Thymus (tissue), 14 donors: ENCODE measurements at places on chromosomes 16 and 17.

- peak overlapping the region; percentile 37 for H3K27ac ChIP-seq
- no peaks in the 10 kb centered on the region for H3K27me3 ChIP-seq
- no peak for DNase-seq
- H3K36me3 ChIP-seq: no peaks in the 10 kb centered on the region
- peaks cover 34% of the 10 kb centered on the region for H3K4me1 ChIP-seq
Observed at GRCh38 chr16:73037331-73037745, 10.6 kb downstream of the ZFHX3 start.

DNA sequence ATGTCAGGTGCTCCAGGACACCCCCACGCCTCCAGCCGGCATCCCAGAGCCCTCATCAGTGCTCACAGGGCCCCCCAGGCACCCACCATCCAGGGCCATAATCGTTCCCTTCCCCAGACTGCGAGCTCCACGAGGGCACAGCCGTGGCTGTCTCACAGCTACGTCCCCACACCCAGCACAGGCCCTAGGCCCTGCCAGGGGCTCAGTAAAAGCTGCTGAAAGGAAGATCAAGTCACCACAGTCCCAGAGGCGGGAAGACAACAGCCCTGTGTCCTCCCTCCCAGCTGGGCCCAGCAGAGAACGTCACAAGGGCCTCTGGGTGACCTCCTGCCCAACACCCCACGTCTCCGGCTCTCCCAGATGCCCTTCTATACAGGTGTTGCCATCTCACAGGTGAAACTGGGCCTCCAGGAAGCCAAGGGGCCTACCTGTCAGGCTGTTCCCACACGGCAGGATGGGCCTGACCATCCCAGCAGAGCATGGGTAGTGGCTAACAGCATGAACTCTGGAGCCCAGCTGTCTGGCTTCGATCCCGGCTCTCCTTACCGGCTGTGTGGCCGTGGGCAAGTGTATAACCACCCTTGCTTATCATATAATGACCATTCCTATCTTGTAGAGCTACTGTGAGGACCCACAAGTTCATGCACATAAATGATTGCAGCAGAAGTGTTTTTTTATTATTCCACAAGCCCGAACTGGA is 17.9 kb downstream of the ARL2BP start:
- H3K4me3 ChIP-seq: no peak overlapping the region
- no peaks in the 10 kb centered on the region for H3K27me3 ChIP-seq
- no peak overlapping the region for H3K27ac ChIP-seq
- peaks cover 27% of the 10 kb centered on the region for H3K4me1 ChIP-seq
- H3K36me3 ChIP-seq: no peaks in the 10 kb centered on the region

- no peaks in the 10 kb centered on the region for H3K4me1 ChIP-seq
- H3K4me3 ChIP-seq: no peak overlapping the region
- no peaks in the 10 kb centered on the region for H3K27me3 ChIP-seq
- DNase-seq: no peak
- H3K36me3 ChIP-seq: no peaks in the 10 kb centered on the region
- H3K27ac ChIP-seq: no peak overlapping the region
Observed at GRCh38 chr16:84794186-84794585, 25.6 kb upstream of the CRISPLD2 start.

DNA sequence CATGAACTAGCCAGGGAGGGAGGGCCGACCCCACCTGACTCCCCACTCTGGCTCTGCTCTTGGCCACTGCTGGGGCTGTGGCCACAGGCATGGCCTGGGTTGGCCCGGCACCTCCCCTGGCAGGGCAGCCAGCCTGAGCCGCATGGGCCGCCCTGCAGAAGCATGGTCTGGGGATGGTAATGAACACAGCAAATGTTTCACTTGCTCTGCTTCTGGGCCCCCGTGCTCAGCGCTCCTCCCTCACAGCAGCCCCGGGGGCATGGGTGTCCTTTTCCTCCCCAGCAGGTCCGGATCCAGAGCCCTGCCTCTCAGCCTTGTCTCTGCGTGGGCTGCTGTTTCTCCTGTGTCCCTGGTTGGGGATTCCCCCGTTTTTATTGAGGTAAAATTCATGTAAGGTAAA is 30.9 kb upstream of the KCNJ12 start:
- no peak overlapping the region for H3K4me3 ChIP-seq
- no peaks in the 10 kb centered on the region for H3K27me3 ChIP-seq
- no peaks in the 10 kb centered on the region for H3K36me3 ChIP-seq
- DNase-seq: no peak
- H3K27ac ChIP-seq: no peak overlapping the region

GRCh38 chr17:11805138-11805537 is 192.1 kb downstream of the ZNF18 start:
- H3K36me3 ChIP-seq: no peaks in the 10 kb centered on the region
- no peak for DNase-seq
- no peak overlapping the region for H3K27ac ChIP-seq

DNA sequence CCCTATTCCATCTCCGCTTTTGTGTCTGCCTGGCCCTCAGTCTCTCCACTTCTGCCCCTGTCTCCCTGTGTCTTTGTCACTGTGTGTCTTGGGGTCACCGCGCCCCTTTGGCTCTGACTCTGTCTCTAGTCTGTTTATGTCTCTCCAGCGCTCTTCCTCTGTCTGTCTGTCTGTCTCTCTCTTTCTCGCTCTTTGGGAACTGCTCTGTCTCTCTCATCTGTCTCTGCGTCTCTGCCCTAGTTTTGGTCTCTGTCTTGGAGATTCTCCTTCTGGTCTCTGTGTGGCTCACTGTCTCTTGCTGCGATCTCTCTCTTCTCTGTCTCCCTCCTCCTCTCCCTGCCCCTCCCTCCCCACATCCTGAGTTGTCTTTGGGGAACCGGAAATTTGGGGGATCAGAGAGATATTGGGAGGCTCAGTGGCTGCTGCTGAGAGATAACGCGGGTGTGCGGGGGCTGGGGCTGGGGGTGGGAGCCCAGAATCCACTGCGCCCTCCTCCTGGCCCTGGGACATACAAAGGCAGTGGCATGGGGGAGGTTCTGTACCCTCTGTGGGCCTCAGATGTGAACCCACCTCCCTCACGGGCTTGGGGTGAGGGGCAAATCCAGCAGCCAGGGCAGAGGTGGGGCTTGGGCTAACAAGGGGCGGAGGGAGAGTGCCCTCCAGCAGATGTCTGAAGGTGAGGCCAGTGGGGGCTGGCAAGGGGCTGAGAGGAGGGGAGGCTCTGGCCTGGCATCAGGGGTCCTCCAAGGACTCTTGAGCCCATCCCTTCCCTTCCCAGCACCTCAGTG is 24.4 kb downstream of the LAT start:
- H3K4me3 ChIP-seq: no peak overlapping the region
- H3K4me1 ChIP-seq: peaks cover 42% of the 10 kb centered on the region
- H3K27ac ChIP-seq: peak overlapping the region; percentile 93
- no peaks in the 10 kb centered on the region for H3K27me3 ChIP-seq
- no peaks in the 10 kb centered on the region for H3K36me3 ChIP-seq
- DNase-seq: no peak

DNA sequence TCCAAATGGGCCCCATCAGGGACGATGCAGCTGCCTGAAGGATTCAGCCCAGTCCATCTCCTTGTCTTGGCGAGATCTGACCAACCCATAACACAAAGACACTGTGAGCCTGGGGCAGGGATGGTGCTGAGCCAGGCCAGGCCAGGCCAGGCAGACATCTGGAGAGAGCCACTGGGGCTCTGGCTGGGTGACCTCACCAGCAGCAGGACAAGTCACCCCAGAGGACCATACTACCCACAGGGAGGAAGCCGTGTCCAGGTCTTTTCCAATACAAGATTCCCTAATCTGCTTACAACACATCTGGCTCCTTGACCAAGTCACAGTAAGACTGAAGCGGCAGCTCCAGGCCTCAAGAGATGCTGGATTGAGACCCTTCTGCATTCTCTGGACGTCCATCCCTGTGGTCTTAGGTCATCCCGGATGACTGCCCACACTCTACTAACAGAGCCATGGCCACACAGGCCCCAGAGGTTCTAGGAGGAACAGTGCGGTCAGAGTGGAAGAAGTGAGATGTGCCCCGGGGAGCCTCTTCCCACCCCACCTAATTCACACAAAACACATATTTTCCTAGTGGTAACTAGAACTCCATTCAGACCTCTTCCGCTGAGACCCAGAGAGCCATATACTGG is 81.8 kb upstream of the RCVRN start:
- no peak overlapping the region for H3K27ac ChIP-seq
- no peak overlapping the region for H3K4me3 ChIP-seq
- H3K36me3 ChIP-seq: no peaks in the 10 kb centered on the region
- H3K27me3 ChIP-seq: no peaks in the 10 kb centered on the region
- no peak for DNase-seq
- H3K4me1 ChIP-seq: no peaks in the 10 kb centered on the region

GRCh38 chr17:7737601-7738000 is 20.1 kb downstream of the DNAH2 start:
- no peaks in the 10 kb centered on the region for H3K27me3 ChIP-seq
- H3K4me3 ChIP-seq: no peak overlapping the region
- no peak for DNase-seq
- H3K36me3 ChIP-seq: no peaks in the 10 kb centered on the region
- H3K27ac ChIP-seq: no peak overlapping the region
- no peaks in the 10 kb centered on the region for H3K4me1 ChIP-seq

DNA sequence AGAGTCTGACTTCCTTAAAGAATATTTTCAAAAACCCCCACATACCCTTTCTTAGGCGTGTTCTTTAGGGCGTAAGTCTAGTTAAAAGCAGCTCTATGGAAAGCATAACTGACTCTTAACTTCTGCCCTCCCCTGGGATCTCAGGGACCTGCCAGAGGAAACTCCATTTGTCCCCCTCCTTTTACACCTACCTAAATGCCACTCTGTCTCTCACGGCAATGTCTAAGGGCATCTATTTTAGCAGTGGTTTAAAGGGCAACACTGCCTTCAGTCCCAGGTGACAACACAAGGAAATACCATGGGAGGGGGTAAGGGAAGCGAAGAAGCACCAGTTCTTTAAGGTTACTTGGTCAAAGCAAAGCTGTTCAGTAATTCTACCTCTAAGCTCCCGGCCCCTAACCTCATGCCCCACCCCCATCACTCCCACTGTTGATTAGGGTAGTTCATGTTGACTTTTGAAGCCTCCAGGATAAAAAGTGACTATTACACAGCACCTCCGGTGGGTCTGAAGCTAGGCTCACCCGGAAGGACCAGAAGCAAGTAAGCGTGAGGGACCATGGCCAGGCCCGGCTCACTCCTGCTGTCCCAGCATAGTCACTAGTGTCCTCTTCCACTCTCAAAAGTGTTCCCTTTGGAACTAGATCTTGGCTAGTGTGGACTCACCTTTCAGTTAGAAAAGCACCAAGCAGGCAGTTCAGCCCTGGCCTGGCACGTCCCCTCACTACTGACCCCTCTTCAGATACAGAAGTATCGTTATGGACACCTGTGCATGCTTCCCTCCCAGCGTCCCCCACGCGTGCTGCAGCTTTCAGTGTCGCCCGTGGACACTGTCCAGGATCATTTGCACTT is 47.1 kb downstream of the CYTH1 start:
- H3K4me3 ChIP-seq: peak overlapping the region; percentile 61
- peak overlapping the region; percentile 77 for H3K27ac ChIP-seq
- DNase-seq: no peak
- peaks cover 51% of the 10 kb centered on the region for H3K4me1 ChIP-seq

- H3K36me3 ChIP-seq: no peaks in the 10 kb centered on the region
- no peaks in the 10 kb centered on the region for H3K27me3 ChIP-seq
- no peaks in the 10 kb centered on the region for H3K4me1 ChIP-seq
- no peak overlapping the region for H3K4me3 ChIP-seq
Observed at GRCh38 chr16:84463221-84463620, 41.2 kb downstream of the MEAK7 start.

DNA sequence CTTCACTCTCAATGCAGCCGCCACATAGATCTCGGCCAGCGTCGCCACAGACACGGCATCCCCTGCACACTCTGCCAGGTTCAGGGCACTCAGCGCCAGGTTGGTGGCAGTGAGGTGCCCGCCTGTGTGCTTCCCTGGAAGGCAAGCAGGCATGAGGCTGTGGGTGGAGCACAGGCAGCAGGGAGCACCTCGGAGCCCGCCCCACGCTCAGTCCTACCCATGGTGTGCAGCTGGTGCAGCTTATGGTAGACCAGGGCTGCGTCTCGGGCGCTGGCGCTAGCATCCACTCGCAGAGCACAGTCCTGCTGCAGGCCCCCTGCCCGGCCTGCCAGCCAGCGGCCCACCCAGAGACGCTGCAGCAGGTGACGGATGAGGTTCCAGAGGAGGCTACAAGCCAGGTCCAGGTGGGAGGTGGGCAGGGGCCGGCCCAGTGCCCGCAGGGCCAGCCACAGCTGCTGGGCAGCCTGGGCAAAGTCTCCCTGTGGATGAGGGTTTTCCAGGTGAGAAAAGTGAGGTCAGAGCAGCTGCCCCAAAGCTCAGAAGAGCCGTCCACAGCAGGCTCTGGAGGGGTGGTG is 20.5 kb downstream of the SREBF1 start:
- H3K27me3 ChIP-seq: no peaks in the 10 kb centered on the region
- peaks cover 90% of the 10 kb centered on the region for H3K36me3 ChIP-seq
- no peak overlapping the region for H3K27ac ChIP-seq

DNA sequence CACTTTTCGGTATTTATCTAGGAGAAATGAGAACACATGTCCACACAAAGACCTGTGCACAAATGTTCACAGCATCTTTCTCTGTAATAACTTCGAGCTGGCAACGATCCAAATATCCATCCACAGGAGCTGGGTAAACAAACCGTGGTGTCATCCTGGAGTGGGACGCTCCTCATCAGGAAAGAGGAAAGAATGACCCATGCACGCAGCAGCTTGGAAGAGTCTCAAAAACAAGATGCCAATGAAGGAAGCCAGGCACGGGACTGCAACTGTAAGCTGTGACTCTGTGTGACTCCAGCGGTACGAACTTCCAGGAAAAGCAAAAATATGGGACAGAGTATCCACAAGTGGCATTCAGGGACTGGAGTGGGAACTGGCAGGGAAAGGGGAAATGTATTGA is 36.7 kb upstream of the CIBAR2 start:
- H3K36me3 ChIP-seq: no peaks in the 10 kb centered on the region
- DNase-seq: no peak
- H3K27me3 ChIP-seq: peaks cover 2% of the 10 kb centered on the region
- H3K4me3 ChIP-seq: no peak overlapping the region

GRCh38 chr17:18148586-18148985 is 35.0 kb upstream of the ALKBH5 start:
- H3K4me1 ChIP-seq: peaks cover under 1% of the 10 kb centered on the region
- no peaks in the 10 kb centered on the region for H3K27me3 ChIP-seq
- H3K4me3 ChIP-seq: no peak overlapping the region
- no peak for DNase-seq
- H3K36me3 ChIP-seq: no peaks in the 10 kb centered on the region

DNA sequence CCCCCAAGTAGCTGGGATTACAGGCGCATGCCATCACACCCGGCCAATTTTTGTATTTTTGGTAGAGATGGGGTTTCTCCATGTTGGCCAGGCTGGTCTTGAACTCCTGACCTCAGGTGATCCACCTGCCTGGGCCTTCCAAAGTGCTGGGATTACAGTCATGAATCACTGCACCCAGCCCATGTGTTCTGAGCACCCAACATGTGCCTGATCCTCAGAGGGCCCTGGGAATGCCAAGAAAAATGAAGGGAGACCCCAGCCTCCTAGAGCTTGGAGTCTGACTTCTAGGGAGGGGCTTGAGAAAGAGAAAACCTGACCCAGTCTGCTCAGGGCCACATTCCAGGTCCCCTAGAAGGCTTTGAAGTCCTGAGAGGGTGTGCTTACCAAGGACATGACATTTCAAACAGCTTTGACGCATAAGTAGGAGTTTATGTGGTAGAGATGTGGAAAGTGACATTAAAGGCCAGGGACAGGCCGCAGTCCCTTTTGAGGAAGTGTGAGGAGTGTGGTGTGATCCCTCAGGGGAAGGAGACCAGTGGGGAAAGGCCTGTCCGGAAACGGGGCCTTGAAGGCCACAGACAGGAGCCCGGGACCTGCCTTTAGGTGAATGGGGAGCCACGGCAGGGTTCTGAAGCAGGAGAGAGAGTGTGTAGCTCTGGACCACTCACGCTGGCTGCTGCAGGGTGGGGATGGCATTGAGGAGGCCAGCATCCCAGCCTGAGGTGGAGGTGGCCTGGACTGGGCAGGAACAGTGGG is 1.1 kb upstream of the CCL22 start:
- peaks cover 7% of the 10 kb centered on the region for H3K4me1 ChIP-seq
- H3K27me3 ChIP-seq: no peaks in the 10 kb centered on the region
- H3K4me3 ChIP-seq: no peak overlapping the region
